ENCODE measurements at places on chromosomes 3 and 15.

DNA sequence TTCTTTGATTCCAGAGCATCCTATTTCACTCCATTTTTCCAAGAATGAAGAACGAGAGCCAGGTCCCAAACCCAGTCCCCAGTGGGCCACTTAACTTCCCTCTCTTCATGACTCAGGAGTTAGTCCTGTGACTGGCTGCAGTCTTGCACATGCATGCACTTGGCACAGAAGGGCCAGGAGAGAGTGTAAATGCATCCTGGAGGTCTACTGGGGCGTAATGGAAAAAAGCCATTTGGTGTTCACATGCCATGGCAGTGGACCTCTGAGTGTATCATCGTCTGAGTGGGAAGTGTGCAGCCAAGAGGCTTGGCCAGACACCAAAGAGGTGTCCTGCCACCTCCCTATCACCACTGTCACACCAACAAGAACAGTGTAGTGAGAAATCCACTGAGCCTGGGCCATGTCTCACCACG lies 15.1 kb upstream of the RFTN1 start:
- DNase-seq, result no peak

DNA sequence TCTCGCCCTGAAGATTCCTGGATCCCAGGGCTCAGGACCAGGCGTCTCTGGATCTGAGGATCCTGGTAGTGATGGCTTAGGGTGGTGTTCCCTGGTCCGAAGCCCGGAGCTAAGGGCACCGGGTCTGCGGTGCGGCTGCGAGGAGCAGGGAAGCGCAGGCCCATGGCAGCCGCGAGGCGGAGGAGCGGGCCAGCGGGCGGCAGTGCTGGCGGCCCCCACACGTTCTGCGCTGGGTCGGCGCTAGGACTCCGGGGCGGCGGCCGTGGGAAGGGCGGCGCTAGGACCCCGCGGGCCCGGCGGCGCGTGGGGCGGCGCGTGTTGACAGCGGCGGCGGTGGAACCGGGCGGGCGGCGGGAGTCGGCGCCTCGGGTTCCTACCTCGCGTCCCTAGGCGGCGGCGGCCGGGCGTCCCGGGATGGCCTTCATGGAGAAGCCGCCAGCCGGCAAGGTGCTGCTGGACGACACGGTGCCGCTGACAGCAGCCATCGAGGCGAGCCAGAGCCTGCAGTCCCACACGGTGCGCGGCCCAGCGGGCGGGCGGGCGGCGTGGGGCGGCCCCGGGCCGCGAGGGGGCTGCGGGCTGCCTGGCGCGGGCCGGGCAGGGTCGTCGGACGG lies at the start of gene PXK:
Gene PXK (plus strand): TSS at position 318 of the 614 bp plus-strand sequence. CDS start 97 bp downstream, at position 415.
- DNase-seq, result peak; percentile 81

DNA sequence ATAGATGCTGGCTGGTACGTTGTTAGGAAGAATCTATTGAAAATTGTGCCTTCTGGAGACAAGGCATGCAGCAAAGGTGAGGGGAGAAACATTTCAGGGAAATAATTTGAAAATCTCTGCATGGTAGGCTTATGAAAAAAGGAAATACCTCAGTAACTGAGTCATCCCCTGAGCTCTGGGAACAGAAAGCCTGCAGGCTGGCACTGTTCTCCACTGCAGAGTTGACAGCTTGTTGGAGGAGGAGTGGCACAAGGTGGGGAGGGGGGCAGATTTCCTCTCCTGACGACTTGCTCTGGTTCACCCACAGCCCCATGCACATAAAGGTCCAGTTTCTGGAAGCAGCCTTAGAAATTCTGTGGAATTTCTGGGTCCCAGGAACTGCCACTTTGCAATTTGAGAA lies 179.4 kb downstream of the ABHD5 start:
- DNase-seq, result no peak

- DNase-seq, result no peak
Measured at GRCh38 chr3:190826018-190826417, 36.5 kb downstream of the GMNC start.

- no peak for DNase-seq
Measured at GRCh38 chr15:81776976-81777375, 268.8 kb downstream of the MEX3B start.

DNA sequence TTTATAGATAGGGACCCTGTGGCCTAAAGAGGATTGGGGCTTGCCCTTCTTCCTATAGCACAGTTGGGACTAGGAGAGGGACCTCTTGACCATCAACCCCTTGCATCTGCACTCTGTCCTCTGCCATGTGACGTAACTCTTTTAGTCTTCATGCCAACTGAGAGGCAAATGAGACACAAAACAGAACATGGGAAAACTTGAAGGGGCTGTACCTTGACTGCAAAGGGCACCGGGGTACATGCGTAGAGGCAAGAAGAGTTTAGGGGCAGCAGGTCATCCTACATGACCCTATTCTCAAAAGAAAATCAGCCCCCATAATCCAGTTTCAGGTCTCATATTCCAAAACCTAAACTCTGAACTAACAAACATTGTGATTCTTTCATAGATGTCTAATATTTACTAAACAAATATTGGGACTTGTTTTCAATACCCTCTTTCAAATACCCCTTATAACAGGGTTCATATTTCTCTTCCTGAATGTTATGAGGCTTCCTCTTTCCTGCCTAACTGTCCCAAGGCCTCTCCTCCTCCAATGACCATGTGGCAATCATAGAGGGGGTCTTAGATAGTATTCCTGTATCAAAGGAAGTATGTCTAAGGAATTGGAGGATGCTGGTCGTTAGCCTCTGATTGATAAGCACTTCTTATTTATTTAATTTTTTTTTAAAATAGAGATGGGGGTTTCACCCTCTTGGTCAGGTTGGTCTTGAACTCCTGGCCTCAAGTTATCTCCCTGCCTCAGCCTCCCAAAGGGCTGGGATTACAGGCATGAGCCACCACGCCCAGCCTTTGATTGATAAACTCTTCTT lies 20.6 kb downstream of the ACKR2 start:
- no peak for DNase-seq

DNA sequence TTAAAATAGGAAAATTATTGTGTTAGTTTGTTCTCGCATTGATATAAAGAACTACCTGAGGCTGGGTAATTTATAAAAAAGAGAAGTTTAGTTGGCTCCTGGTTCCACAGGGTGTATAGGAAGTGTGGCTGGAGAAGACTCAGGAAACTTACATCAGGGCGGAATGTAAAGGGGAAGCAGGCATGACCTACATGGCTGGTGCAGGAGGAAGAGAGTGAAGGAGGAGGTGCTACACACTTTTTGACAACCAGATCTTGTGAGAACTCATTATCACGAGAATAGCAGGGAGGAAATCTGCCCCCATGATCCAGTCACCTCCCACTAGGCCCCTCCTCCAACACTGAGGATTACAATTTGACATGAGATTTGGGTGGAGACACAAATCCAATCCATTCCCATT lies 490.7 kb downstream of the RBMS3 start:
- no peak for DNase-seq

- DNase-seq, result no peak
Measured at GRCh38 chr15:67715170-67715569, 110.1 kb upstream of the SKOR1 start.

GRCh38 chr3:159669766-159670165 lies 318.9 kb upstream of the IL12A start:
- no peak for DNase-seq

DNA sequence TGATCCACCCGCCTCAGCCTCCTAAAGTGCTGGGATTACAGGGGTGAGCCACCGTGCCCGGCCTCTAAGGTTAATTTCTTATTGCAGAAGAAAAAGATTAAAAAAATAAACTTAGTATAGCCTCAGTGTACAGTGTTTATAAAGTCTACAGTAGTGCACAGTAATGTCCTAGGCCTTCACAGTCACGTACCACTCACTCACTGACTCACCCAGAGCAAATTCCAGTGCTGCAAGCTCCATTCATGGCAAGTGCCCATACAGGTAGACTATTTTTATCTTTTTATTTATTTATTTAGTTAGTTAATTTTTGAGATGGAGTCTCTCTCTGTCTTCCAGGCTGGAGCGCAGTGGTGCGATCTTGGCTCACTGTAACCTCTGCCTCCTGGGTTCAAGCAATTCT lies 3.2 kb upstream of the FLNB start:
- no peak for DNase-seq

DNA sequence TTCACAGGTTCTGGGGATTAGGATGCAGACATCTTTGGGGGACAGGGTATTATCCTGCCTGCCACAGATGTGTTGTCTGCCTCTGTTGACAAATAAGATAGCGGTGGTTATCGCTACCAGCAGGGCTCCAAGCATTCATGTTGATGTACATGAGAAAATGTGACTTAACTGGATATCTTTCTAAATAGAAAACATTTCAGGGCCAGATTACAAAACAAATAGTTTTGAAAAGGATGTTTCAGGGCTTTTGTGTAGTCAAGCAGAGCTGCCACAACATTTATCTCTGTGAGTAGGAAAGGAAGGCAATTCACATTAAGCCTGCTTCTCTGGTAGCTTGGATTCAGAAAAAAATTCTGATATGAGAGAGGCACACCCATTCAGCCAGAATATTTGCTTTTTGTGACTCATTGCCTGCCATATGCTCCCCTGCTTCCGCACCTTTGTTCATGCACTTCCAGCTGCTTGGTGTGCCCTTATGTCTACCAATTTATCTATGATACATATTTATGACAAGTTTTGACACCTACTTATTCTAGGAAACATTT lies 22.8 kb downstream of the PLS1 start:
- no peak for DNase-seq

GRCh38 chr3:64808061-64808460 lies 120.3 kb upstream of the ADAMTS9 start:
- no peak for DNase-seq

DNA sequence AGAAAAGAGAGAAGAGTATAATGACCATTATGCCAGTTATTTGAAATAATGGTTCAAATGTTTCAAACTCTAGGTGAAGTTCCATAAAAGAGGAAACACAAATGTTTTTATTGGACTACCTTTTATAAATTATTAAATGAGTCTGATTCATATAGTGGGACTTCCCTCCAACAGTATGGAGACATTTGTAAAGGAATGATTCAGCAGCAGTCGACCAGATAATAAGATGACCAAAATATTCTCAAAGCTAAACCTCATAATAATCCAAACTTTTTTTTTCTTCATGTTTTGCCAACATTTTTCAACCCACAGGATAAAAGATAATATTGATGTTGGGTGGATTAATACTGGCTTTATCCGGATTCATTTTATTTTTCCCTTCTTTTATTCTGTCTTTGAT lies 18.8 kb downstream of the TIPARP start:
- no peak for DNase-seq

- DNase-seq, result no peak
Measured at GRCh38 chr3:43817064-43817463, 126.3 kb downstream of the ABHD5 start.

DNA sequence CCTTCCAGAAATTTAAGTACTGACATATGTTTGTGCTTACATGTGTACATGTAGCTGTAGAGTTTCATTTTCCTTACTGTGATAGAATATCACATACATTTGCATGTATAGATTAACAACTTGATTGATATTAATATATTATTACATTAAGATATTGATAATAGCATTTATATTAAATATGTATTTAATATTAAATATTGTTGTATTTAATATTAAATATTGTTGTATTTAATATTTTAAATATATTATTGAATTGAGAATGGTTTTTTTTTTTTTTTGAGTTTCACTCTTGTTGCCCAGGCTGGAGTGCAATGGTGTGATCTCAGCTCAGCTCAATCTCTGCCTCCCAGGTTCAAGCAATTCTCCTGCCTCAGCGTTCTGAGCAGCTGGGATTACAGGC lies 76.5 kb downstream of the MYH15 start:
- no peak for DNase-seq

DNA sequence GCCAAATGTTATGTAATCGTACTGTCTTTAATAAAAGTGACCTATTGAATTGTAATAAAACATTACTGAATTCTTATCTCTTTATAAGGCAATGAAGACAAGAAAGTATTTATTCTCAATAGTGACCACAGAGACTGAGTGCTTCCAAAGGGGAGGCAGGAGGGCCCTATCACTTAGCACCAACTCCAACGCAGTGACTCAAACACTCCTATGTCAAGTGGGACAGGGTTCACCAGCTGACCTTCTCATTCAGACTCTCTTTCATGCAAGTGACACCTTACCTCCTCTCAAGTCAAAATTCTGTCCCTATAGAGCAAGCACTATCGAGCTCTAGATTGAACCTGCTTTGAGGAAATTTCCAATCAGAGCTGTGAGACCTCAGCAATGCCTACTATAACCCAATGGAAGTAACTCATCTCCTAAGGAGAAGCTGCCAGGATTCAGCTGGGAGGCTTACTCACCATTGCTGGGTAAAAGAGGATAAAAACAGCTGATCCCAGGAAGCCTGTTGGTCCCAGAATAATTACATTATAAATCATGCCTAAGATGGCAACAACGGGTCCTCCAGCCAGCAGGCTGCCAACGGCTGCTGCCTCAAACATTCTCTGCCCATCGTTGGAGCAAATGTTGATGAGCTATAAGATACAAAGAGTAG lies 35.6 kb downstream of the ABCC5 start:
- no peak for DNase-seq

DNA sequence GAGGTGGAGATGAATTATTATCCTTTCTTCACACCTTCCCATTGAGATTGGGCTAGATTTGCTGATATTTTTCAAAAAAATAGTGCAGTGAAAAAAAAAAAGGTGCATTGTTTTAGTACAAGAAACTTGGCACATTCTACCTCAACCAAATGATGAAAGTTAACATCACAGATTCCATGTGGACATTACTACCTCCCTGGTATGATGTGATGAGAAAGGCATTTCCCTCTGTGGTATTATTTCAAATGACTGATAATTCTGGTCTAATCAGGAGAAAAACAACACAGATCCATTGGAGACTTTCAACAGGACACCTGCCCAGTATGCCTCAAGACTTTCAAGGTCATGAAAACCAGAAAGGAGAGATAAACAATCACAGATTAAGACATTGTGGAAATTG lies 313.4 kb downstream of the BCHE start:
- DNase-seq, result no peak

DNA sequence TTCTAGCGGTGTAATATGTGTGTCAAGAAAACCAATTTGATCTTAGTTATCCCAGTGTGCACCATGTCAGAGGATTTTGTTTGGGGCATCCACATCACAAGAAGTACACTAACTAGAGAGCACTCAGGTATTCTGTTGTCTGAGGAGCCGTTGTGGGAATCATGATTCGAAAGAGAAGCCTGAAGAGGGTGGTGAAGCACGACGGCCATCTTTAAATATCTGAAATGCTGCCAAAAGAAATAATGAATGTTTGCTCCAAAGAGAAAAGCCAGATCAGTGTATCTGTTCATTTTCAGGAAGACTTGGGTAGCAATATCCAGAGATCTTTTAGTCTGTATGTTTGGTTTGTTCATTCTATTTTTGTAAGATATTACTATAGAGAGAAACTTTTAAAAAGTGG lies 180.7 kb downstream of the KLHL25 start:
- no peak for DNase-seq

GRCh38 chr3:146241523-146242240 lies 9.2 kb downstream of the PLSCR4 start:
- no peak for DNase-seq

- no peak for DNase-seq
Measured at GRCh38 chr3:116691041-116691440, 18.5 kb upstream of the TUSC7 start.

DNA sequence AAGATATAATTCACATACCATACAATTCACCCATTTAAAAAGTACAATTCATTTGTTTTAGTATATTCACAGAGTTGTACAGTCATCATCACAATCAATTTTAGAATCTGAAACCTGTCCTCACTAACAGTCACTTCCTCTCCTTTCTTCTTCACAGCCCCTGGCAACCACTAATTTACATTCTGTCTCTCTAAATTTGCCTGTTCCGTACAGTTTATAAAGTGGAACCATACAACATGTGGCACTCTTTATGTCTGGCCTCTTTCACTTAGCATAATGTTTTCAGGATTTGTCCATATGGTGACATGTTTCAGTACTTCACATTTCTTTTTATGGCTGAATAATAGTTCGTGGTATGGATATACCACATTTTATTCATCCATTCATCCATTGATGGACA lies 22.7 kb downstream of the ERICH6 start:
- DNase-seq, result no peak
